ENCODE measurements at places on chromosomes 3 and 15. TPM values are rescaled to one million over a fixed set of nuclear protein-coding genes. Genes with fewer than 3 reads are reported as not detected.
A peak's percentile ranks its signal among the peaks of the same experiment; 100 is the strongest.

The MASP1 gene
- total RNA-seq = 0.62 TPM

The ECE2 gene
- total RNA-seq = not detected

The KIF23 gene
- total RNA-seq = 8.1 TPM

The CCDC39 gene
- total RNA-seq = not detected

The TTLL13 gene
- 0.14 TPM for total RNA-seq

The CNOT10 gene
- total RNA-seq = 23.9 TPM

DNA sequence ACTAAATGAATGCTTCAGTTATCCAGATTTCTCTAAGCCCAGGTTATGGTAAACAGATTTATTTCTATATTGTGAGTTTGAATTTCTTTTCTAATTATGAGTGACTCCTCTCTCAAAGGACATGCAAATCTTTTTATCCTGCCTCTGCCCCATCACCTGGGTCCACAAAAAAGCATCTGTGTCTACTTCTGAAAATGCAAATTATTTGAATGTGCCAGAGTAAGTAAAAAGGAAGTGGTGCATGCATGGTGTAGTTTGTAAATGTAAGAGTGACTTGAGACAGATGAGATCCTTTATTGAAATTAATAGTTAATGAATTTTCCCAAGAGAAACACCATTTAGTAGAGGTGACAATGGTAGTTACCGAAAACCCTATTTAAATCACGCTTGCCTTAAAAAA, 26.9 kb downstream of the MCTP2 start:
- no peaks in the 10 kb centered on the region for H3K27me3 ChIP-seq
- no peak for DNase-seq
- no peak overlapping the region for H3K27ac ChIP-seq
- no peak overlapping the region for H3K4me3 ChIP-seq
- H3K36me3 ChIP-seq = no peaks in the 10 kb centered on the region

GRCh38 chr3:126355777-126356372, 1.3 kb downstream of the KLF15 start:
- H3K4me1 ChIP-seq = peaks cover 21% of the 10 kb centered on the region
- peak; percentile 20 for DNase-seq
- peaks cover 21% of the 10 kb centered on the region for H3K27me3 ChIP-seq
- H3K27ac ChIP-seq = no peak overlapping the region

DNA sequence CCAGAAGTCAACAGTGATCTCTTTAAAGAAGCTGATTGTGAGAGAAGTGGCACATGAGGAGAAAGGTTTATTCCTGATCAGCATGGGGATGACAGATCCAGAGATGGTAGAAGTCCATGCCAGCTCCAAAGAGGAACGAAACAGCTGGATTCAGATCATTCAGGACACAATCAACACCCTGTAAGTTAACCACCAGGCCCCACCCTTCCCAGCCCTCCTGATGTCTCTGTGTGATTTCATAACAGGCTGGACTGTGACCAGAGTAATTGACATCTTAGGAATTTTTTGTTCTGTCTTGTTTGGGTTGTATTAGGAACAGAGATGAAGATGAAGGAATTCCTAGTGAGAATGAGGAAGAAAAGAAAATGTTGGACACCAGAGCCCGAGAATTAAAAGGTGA, 67.7 kb downstream of the KLHL25 start:
- no peak for DNase-seq
- no peaks in the 10 kb centered on the region for H3K4me1 ChIP-seq
- H3K27me3 ChIP-seq = no peaks in the 10 kb centered on the region
- peaks cover 40% of the 10 kb centered on the region for H3K36me3 ChIP-seq
- no peak overlapping the region for H3K27ac ChIP-seq

- H3K36me3 ChIP-seq = no peaks in the 10 kb centered on the region
- H3K4me3 ChIP-seq = no peak overlapping the region
- DNase-seq = peak; percentile 18
- no peaks in the 10 kb centered on the region for H3K27me3 ChIP-seq
Observed at GRCh38 chr3:127639173-127640041, 10.4 kb downstream of the PODXL2 start.

DNA sequence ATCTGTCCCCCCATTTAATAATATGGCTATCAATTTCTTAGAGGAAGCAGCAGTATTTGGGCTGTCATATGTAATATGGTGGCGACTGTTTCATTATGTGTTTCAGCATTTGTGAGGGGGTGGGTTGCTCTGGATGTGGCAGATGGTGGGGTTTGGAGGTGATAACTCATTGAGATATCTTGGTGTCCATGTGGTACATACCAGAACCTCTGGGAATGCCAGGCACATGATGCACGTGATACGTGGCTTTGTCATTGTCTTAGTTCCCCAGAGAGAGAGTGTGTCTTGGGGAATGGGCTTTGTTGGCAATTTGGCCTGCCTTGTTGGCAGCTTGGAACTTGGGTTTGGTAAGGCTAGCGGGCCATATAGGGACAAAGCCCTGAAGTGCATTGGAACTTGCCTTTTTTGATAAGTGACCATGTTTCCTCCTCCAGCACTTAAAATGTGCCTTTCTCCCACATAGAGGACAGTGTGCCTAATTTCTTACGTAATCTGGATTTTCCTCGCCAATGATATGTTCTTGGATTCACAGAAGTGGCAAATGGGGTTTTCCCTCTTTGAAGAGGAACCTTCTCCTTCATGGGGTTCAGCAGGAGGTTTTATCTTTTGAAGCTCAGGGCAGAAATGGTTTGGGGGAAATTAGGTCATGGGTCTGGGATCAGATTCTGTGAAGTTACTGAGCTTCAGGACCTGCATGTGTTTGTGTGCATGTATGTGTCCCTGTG, 79.5 kb downstream of the DNASE1L3 start:
- no peaks in the 10 kb centered on the region for H3K4me1 ChIP-seq
- peaks cover 60% of the 10 kb centered on the region for H3K36me3 ChIP-seq
- no peak for DNase-seq
- no peak overlapping the region for H3K27ac ChIP-seq
- H3K27me3 ChIP-seq = no peaks in the 10 kb centered on the region

GRCh38 chr3:30201715-30202114, 404.7 kb upstream of the TGFBR2 start:
- no peaks in the 10 kb centered on the region for H3K36me3 ChIP-seq
- H3K4me3 ChIP-seq = no peak overlapping the region
- peaks cover 13% of the 10 kb centered on the region for H3K4me1 ChIP-seq
- no peak overlapping the region for H3K27ac ChIP-seq
- no peaks in the 10 kb centered on the region for H3K27me3 ChIP-seq
- DNase-seq = no peak

DNA sequence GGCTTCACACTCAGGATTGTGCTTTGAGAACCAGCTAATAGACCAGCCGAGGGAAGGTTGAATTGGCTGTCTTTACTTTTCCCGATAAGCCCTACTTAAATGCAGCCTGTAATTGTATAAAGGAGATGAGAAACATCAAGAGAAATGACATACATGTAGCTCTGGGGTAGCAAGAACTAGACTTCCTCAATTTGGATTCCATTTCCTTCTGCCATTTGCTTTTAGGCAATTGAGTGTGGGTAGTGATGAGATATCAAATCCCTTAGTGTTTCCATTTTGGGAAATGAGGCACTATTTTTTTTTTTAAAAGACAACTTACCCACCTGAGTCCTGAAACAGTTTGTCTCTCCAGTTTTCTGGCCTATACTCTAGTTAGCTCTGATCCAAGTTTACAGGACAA, 2.2 kb downstream of the INAFM2 start:
- no peak overlapping the region for H3K27ac ChIP-seq
- H3K4me3 ChIP-seq = no peak overlapping the region
- DNase-seq = no peak
- H3K27me3 ChIP-seq = no peaks in the 10 kb centered on the region
- peaks cover 45% of the 10 kb centered on the region for H3K4me1 ChIP-seq

- H3K4me1 ChIP-seq = no peaks in the 10 kb centered on the region
- no peaks in the 10 kb centered on the region for H3K27me3 ChIP-seq
- H3K27ac ChIP-seq = no peak overlapping the region
- no peaks in the 10 kb centered on the region for H3K36me3 ChIP-seq
- H3K4me3 ChIP-seq = no peak overlapping the region
Observed at GRCh38 chr3:68121287-68121686, 466.9 kb upstream of the SUCLG2 start.

- no peak overlapping the region for H3K4me3 ChIP-seq
- no peaks in the 10 kb centered on the region for H3K27me3 ChIP-seq
- no peaks in the 10 kb centered on the region for H3K4me1 ChIP-seq
- DNase-seq = no peak
- H3K27ac ChIP-seq = no peak overlapping the region
Observed at GRCh38 chr3:184143327-184143726, 8.2 kb downstream of the EIF2B5 start.

DNA sequence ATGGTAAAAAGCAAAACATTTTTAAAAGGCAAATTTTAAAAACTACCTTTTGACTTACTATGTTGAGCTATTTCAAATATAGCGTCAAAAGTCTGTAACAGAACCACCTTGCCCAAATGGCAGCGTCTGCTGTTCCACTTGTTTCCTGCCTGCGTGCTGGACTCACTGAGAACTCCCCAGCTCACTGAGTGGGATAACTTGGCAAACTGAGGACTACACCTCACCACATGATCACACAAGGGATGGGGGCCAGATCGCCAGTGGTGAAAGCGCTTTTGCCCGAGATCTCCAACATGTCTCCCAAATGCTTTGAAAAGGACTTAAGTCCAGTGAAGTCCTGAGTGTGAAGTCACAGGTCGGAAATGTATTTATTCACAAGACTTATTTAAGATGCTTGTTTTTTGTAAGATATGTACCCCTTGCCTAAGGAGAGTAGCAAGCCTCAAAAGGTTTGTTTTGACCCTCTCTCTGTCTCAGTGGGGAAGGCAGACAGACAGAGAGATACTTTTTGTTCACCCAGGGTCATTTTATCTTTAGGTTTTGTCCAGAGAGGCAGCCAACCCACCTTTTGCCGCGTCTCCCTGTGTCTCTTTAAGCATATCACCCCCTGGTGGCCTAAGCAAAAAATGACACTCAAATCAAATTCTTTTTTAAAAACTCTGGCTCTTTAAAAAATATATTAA, 192.6 kb downstream of the PDZRN3 start:
- no peak overlapping the region for H3K27ac ChIP-seq
- H3K4me3 ChIP-seq = no peak overlapping the region
- H3K27me3 ChIP-seq = peaks cover 3% of the 10 kb centered on the region
- peak; percentile 26 for DNase-seq

GRCh38 chr15:36075333-36075732, 504.1 kb upstream of the CDIN1 start:
- no peaks in the 10 kb centered on the region for H3K27me3 ChIP-seq
- no peak overlapping the region for H3K4me3 ChIP-seq
- no peak overlapping the region for H3K27ac ChIP-seq
- no peaks in the 10 kb centered on the region for H3K36me3 ChIP-seq
- H3K4me1 ChIP-seq = no peaks in the 10 kb centered on the region

GRCh38 chr15:95362306-95362705, 968.2 kb upstream of the NR2F2 start:
- no peaks in the 10 kb centered on the region for H3K36me3 ChIP-seq
- no peak for DNase-seq
- H3K27ac ChIP-seq = no peak overlapping the region
- H3K4me1 ChIP-seq = no peaks in the 10 kb centered on the region

- H3K27me3 ChIP-seq = no peaks in the 10 kb centered on the region
- H3K27ac ChIP-seq = no peak overlapping the region
- no peak overlapping the region for H3K4me3 ChIP-seq
- H3K4me1 ChIP-seq = no peaks in the 10 kb centered on the region
- DNase-seq = peak; percentile 66
- H3K36me3 ChIP-seq = no peaks in the 10 kb centered on the region
Observed at GRCh38 chr3:170307671-170308405, 49.7 kb upstream of the SKIL start.

DNA sequence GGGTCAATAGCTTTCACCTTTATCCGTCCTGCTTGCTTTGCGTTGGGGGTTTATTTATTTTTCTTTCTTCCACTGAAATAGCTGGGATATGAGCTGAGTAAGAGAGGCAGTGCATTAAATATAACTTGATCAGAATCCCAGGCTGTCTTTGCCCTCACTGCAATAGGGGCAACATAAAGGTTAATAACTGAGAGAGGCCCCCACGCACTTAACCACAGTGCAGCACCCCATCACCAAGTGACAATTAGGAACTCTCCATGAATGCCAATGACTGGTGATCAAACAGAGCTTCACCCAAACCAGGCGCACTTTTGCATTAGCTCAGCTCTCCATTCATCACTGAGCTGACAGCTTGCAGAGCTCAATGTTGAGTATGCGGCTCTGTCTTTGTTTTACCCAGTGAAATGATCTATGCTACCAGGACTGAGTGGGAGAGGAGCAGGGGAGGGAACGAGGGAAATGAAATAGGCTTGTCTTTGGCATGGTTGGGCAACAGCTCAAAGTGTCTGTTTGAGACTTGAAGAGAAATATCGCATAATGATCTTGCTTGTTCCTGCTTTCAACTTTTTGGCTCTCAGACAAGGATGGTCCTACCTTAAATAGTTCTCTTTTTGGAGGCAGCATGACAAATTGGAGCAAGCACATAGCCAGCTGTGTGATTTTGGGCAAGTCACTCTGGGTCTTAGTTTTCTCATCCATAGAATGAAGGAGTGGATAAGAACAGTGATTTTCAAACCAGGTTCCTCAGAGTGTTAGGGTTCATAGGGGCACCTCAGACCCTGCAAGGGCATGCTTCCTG, 14.5 kb upstream of the GLCE start:
- no peak overlapping the region for H3K27ac ChIP-seq
- H3K36me3 ChIP-seq = no peaks in the 10 kb centered on the region
- peak; percentile 26 for DNase-seq
- peaks cover 3% of the 10 kb centered on the region for H3K4me1 ChIP-seq
- no peak overlapping the region for H3K4me3 ChIP-seq

DNA sequence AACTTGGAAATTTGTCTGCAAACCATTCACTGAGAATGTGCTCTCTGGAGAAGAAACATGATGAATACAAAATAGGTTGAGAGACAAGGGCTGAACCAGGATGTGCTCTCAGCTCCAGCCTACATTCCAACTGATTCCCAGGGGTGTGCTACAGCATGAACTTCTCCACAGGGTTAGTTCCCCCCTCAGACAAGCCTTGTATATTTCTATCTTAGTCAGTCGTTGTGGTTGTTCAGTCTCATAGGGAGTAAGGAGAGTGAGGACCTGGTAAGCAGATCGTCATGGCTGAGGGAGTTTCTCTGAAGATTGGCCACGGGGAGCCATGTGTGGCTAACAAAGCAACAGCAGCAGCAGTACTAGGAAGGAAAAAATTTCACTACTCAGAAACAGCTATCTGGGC, 919.7 kb upstream of the CADM2 start:
- no peak for DNase-seq
- no peaks in the 10 kb centered on the region for H3K36me3 ChIP-seq
- no peaks in the 10 kb centered on the region for H3K27me3 ChIP-seq
- H3K27ac ChIP-seq = no peak overlapping the region

DNA sequence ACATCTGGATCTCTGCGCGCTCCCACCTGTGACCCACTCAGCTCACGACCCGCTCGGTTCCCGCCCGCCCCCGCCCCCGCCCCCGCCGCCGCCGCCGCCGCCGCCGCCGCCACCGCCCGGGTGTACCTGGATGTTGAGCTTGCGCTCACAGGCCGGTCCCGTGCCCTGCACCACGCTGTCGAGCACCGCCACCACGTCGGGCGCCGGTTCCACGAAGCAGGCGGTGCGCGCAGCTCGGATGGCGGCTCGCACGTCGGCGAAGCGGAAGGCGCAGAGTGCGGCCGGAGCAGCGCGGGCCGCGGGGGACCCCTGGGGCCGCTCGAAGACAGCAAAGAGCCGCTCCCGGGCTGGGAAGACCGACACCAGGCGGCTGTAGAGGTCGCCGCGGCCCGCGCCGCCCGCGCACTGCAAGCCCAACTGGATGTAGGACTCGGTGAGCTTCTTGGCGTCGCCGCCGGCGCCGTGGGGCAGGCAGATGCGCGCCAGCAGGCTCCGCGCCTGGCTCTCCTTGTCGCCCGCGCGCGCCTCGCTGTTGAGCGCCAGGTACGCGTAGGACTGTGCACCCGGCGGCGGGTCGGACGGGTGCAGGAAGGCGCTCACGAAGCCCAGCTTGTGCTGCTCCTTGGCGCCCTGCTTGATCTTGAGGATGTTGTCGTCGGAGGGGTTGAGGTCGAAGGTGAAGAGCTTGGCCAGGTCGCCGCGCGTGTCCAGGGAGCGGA, 1.1 kb downstream of the PLXND1 start:
- H3K4me3 ChIP-seq = peak overlapping the region; percentile 69
- peaks cover 57% of the 10 kb centered on the region for H3K4me1 ChIP-seq
- no peaks in the 10 kb centered on the region for H3K36me3 ChIP-seq
- H3K27me3 ChIP-seq = no peaks in the 10 kb centered on the region
- DNase-seq = peak; percentile 45
